Cerebellum (tissue), 4 donors: ENCODE measurements at places on chromosomes 4 and X. TPM values are rescaled to one million over a fixed set of nuclear protein-coding genes. Genes with fewer than 3 reads are reported as not detected.

- DNase-seq: no peak
Observed at GRCh38 chr4:98179951-98180350, 36.7 kb upstream of the STPG2 start.

- DNase-seq: no peak
Observed at GRCh38 chrX:71216485-71216884, 6.5 kb upstream of the GJB1 start.

DNA sequence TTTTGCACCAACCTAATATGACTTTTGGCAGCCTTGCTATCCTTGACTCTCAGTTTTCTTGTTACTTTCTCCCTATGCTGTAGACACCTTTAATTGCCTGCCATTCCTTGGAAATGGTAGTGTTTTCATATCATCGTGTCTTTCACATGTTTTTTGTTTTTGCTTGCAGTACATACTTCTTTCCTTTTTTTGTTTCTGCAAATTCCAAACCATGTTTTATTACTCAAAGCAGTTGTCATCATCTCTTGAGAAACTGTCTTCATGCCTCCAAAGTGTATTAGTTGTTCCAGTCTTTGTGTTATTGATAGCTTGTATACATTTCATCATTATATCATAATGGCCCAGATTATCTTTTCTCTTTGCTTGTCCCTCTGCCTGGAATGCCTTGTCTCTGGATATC lies 57.1 kb downstream of the PDLIM5 start:
- no peak for DNase-seq

- no peak for DNase-seq
Observed at GRCh38 chrX:153769865-153770600, 6.0 kb downstream of the PLXNB3 start.

- no peak for DNase-seq
Observed at GRCh38 chrX:2589186-2590020, 88.6 kb upstream of the DHRSX start.

DNA sequence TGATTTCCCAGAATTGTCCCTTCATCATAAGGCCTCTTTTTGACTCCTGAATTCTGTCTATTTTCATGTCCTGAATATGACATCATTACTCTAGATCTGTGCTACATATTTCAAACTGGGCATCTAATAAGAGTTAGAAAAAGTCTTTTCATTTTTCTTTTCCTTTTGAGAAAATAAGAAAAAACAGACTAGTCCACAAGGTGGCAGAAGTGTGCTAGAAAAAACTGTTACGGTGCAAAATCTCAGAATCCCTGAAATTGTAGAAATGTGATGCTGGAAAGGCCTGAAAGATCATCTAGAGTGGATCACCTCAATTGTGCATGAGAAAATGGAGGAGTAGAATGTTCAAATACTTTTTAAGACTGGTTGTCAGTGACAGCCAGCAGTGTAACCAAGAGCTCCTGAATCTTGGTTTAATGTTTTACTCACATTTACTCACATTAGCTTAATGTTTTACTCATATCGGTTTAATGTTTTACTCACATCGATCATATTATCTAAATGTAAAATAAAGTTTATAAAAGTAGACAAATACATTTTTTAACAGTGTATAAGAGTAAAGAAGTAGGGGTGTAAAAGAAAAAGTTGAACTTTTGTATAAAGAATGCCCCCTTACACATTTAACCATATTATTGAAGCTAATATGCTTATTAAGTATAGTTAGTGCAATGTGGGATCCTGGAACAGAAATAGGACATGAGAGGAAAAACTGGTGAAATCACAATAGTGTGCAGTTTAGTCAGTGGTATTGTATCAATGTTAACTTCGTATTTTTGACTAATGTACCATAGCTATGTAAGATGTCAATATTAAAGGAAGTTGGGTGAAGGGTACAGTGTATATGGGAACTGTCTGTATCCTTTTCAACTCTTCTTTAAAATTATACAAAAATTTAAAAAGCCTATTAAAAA lies 15.2 kb downstream of the ASB11 start:
- peak; percentile 15 for DNase-seq

The SPACA5 gene
- not detected for total RNA-seq

GRCh38 chr4:17204908-17205307 lies 306.5 kb upstream of the LDB2 start:
- no peak for DNase-seq

GRCh38 chr4:183919141-183919540 lies 14.0 kb downstream of the STOX2 start:
- no peak for DNase-seq

DNA sequence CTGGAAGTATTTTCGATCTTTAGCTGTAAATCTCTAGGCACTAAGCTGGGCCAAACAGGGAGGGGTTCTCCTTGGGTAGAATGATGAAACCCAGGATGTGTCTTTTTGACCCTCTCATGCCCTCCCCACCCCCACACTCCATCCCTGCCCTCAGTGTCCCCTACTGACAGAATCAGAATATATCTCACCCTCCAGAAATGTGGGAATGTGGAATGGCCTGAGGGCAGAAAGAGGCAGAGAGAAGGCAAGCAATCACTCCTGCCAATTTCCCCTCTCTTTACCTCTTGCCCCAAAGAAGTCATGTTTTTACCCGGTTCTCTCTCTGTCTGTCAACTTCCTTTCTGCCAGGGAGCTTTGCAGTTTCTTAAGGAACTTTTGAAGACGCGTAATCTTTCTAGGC lies 34.4 kb downstream of the RAP2C start:
- no peak for DNase-seq

GRCh38 chr4:186642998-186643397 lies 80.7 kb downstream of the FAT1 start:
- DNase-seq: no peak

The TFE3 gene
- total RNA-seq: 10.8 TPM

DNA sequence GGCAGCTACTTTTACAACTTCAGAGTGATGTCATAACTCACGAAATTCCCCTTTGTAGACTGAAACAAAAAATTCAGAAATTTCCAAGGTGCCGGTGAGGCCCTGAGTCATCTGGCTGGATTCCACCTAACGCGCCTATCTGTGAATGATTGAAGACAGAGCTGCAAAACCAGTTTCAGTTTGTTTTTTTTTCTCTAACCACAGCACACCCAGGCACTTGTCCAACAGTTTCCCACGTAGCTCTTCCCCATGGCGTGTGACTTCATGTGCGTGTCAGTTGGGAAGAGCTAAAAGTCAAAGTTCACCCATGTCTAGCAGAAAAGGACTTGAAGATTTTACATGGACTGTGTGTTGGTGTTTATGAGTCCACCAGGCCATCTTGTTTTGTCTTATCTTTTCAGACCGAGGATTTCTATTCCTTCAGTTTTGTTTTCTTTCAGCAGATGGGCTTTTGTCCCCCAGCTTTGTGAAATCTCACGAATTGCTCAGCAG lies 16.4 kb downstream of the TCEANC start:
- DNase-seq: no peak

The MAGEB17 gene
- total RNA-seq: not detected

The ANOS1 gene
- total RNA-seq: 59.7 TPM

- DNase-seq: no peak
Observed at GRCh38 chrX:19735244-19735643, 152.2 kb downstream of the SH3KBP1 start.

DNA sequence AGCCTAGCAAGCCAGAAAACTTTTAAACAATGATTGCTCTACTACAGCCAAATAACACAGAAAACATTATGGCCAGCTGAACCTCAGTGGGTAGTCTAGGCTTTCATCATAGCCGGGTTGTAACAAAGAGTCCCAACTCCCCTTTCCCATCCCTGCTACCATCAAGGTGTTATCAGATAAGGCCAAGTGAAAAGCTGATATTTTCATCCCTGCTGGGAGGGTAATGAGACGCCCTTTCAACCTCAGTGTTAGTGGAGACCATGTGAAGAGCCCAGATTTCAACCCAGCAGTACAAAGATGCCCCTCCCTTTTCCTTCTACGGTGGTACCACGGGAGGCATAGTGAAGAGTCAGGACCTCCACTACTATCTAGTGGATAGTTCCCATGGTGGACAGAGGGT lies 433.7 kb downstream of the GPM6A start:
- no peak for DNase-seq
